ENCODE measurements at places on chromosomes 2 and 18. TPM values are rescaled to one million over a fixed set of nuclear protein-coding genes. Genes with fewer than 3 reads are reported as not detected.

GNLY gene
- not detected for total RNA-seq

PRSS56 gene
- not detected for total RNA-seq

SLC5A7 gene
- total RNA-seq, result not detected

ANKRD29 gene
- total RNA-seq, result 11.8 TPM

NTSR2 gene
- total RNA-seq, result not detected

NPAS2 gene
- total RNA-seq, result 119 TPM

KCTD1 gene
- total RNA-seq, result 27.3 TPM

ALPP gene
- 0.35 TPM for total RNA-seq

SLC19A3 gene
- total RNA-seq, result 3.6 TPM

UGT1A3 gene
- total RNA-seq, result 0.13 TPM

KIF5C gene
- 0.41 TPM for total RNA-seq

NOTO gene
- total RNA-seq, result not detected

STAT4 gene
- total RNA-seq, result 3.2 TPM

CPO gene
- not detected for total RNA-seq

CPLX4 gene
- total RNA-seq, result not detected

MBD5 gene
- 6.2 TPM for total RNA-seq

MLPH gene
- 289 TPM for total RNA-seq

CDK15 gene
- total RNA-seq, result not detected

SIX2 gene
- total RNA-seq, result 0.35 TPM

DNAJC5G gene
- not detected for total RNA-seq

TMEFF2 gene
- 0.15 TPM for total RNA-seq

SMARCAL1 gene
- 20.8 TPM for total RNA-seq

CYP27C1 gene
- 3.3 TPM for total RNA-seq

SERPINB5 gene
- total RNA-seq, result 0.16 TPM

UPP2 gene
- total RNA-seq, result not detected

BMP10 gene
- total RNA-seq, result not detected

FIGN gene
- 2.1 TPM for total RNA-seq
